ENCODE measurements at places on chromosomes 6 and 20.

GRCh38 chr6:79040083-79040482 lies 38.0 kb downstream of the PHIP start:
- no peak for DNase-seq

DNA sequence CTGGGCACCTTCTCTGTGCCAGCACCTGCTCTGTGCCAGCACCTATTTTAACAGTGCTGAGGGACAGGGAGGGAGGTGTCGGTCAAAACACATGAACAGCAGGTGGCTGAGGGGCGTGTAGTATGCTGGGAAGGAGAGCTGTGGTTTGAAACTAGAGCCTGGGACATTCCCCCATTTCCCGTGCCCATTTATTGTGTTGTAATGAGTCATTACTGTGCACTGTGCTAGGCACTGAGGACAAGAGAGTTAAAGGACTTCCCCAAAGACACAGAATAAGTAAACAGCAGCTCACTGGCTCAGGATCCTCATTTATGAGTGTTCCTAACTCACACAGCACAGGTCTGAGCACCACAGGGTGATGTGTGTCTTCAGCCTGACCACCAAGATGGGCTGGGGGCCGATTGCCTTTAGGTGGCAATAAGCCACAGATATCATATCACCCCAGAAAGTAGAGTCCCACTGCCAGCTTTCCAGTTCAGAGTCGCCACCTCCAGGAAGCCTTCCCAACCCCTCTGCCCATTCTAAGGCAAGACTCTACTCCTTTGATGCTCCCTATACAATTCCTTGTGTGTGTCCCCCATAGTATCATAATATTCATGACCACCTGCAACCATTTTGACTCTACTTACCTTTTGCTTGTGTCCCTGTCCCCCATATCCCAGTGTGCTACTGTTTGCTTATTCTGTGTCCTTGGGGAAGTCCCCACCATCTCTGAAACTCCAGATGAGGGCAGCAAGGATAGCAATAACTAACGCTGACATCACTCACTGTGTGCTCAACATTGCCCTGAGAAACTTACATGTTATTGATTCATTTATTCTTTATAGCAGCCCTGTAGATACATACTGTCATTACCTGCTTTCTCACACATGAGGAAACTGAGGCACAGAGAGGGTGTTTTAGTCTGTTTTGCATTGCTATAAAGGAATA lies 87.3 kb downstream of the TOX2 start:
- DNase-seq, result no peak

- DNase-seq, result no peak
These were observed 36.7 kb downstream of the CYP24A1 start for GRCh38 chr20:54137115-54137514.

GRCh38 chr20:19412254-19412653 lies 199.8 kb downstream of the SLC24A3 start:
- no peak for DNase-seq

DNA sequence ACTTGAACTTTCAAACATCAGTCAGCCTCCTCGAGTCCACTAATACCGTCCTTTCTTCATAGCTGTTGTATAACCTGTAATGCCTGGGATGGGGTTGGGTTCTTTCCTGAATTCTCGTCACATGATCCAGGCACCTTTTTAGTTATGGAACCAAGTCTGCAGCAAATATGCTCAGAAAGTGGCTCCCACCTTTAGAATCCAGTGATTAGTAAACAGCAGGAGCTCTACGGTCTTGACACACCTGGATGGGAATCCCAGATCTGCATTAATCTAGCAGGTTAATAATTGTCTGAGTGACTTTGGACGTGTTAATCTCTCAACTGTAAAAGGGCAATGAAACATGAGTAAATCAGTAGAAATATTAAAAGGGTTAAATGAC lies 729 bp upstream of the ZHX3 start:
- DNase-seq, result no peak

GRCh38 chr6:6856538-6857523 lies 250.9 kb upstream of the RREB1 start:
- no peak for DNase-seq

DNA sequence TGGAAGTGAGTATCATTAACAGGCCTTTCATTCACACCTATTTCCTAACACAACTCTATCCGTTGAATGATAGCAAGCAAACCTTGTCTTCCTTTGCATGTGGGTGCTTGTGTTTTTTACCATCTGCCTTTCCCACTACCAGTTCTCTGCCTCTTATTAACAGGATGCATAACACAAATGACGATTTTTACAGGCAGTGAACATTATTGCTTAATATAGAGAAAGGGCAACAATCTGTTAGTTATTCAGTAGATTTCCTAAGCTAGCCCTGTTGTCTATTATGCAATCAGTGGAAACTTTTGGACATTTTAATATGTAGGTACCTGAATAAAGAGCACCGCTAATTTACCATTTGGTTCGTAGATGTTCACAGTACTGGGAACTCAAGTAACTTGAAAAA lies 348.8 kb upstream of the PLCB4 start:
- DNase-seq, result no peak

- DNase-seq, result no peak
These were observed 315.3 kb downstream of the KIF16B start for GRCh38 chr20:16257813-16258430.

- no peak for DNase-seq
These were observed 13.8 kb downstream of the VAPB start for GRCh38 chr20:58402827-58403226.

DNA sequence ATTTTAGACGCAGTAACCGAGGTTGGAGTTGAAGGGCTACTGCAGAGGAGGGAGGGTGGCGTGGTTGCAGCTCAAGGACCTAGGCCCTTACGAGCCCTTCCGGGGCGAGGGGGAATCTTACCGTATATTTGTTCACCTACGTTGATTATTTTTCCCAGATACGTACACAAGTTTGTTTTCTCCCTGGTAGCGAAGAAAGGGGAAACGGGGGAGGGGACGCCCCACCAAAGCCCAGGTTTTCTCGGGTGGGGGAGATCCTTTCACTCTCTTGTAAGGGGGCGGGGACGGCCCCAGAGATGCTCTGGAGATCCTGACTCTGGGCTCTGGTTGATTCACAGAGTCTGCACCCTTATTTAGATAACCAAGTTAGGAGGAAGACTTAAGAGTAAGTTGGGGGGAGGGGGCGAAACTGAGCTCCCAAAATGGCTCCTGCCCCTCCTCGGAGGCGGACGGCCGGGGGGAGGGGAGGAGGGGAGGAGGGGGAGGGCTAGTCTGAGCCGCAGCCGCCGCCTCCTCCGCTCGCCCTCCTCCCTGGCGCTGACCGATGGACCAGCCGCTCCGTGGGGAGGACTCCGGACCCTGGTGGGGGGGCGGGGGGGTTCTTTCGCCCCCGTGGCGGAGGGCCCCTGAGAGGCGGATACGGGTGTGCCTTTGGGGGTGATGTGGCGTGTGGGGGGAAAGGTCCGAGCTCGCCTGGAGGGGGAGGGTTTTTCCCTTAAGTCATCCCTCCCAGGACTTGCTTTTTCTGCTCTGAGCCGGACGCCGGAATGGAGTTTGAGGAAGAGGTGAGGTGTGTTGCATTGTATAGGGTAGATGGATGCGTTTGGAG lies 2.2 kb downstream of the BRD2 start:
- DNase-seq, result no peak

GRCh38 chr20:2469991-2470422 lies 582 bp downstream of the SNRPB start:
- no peak for DNase-seq

GRCh38 chr6:100393493-100393892 lies 71.2 kb downstream of the SIM1 start:
- no peak for DNase-seq

- DNase-seq, result no peak
These were observed 104.9 kb downstream of the FOXC1 start for GRCh38 chr6:1714654-1715053.

DNA sequence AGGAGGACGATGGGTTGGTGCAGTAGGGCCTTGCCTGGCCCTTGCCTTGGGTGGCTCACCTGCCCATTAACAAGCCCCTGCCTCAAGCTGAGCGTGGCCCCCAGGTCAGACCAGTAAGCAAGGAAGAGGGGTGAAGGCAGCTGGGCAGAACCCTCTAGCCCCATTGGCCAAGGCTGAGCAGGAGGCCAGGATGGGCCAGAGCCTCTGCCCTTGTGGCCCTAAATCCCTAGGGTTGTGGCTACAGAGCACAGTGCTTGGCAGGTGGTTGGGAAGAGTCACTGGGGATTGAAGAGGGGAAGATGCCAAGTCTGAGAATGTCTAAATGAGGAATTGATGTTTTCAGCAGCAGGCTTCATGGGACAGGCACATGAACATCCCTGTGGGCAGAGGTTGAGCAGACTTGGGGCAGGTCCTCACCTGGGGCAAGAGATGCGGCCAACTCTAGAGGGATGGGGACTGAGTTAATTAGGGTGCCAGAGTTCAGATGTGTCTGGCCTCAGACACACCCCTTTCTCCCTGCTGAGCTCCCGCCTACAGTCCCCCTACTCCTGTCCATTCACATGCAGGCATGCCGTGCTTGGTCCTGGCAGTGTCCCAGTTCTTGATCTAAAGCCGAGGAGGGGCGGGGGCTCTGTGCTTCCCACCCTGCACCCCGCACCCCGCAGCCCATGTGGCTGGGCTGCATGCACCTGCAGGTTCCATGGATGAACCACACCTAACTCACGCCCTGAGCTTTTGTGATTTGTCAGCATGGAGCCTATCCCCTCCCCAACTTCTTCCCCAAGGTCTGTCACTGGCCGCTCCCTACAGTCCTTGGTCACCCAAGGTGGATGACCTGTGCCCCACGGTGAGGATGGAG lies 9.8 kb downstream of the GTSF1L start:
- DNase-seq, result no peak

DNA sequence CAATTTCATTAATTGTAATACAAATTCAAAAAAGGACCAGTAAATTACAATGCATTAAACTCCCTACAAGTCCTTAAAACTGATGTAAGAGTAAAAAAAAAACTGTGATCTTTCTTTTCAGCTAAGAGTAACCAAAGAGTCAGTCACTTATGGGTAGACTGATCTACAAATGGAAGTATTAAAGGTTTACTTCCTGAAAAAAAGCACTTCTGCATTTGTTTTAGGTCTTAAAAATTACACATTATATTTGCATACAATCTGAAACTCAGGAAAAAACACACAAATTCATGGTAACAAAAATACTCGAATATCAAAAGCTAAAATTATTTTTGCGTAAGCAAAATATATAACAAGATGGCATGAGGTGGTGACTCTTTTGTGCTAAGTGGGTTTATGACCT lies 23.5 kb downstream of the USP49 start:
- no peak for DNase-seq

GRCh38 chr6:110552901-110553641 lies 76.7 kb upstream of the SLC22A16 start:
- no peak for DNase-seq

- no peak for DNase-seq
These were observed 9.6 kb downstream of the HRH3 start for GRCh38 chr20:62210496-62210855.

- no peak for DNase-seq
These were observed 167.2 kb downstream of the LINC00237 start for GRCh38 chr20:20939006-20939405.

DNA sequence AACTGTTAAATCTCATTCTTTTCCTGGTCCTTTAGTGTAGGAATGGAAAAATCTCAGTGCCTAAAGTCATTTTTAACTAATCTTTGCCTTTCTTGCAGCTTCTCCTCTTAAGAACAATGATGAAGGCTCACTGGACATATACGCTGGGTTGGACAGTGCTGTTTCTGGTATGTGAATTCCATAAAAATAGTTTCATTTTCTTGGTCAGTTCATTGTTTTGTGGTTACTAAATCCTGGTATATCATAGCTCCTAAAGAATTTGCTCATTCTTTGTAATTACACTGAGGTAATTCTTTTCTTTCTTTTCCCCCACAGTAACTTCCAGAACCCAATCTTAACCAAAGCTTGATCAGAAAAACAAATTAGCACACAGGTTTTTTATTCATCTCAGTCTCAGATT lies 23.4 kb downstream of the CASP8AP2 start:
- no peak for DNase-seq

GRCh38 chr6:151275121-151275520 lies 35.4 kb downstream of the AKAP12 start:
- no peak for DNase-seq

GRCh38 chr6:7335519-7335918 lies 22.5 kb upstream of the SSR1 start:
- no peak for DNase-seq
